SK-MEL-5 (cell line): ENCODE measurements at places on chromosomes 13 and 19.

DNA sequence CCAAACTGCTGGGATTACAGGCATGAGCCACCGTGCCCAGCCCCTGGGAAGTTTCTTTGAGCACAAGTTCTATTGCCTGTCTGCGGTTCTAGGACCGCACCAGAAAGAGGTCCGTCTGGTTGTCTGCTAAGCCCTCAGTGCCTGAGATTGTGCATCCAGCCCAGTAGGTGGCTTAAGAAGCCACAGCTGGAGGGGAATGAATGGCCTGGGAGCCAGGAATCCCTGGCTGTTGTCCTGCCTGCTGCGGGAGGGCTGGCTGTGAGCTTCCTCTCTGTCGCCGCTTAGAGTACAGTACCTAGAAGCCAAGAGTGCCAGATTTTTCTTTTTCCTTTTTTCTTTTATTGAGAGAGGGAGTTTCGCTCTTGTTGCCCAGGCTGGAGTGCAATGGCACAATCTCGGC is 4.2 kb upstream of the TYK2 start:
- DNase-seq: no peak

GRCh38 chr19:55536951-55537740 is at the start of gene SBK2:
Gene SBK2, minus strand, starts transcription at chr19:55537133. Its CDS starts 839 bp downstream, at chr19:55536294.
- peak; percentile 24 for DNase-seq

- no peak for DNase-seq
Observed at GRCh38 chr13:55652657-55653056, 1488.1 kb upstream of the PRR20A start.

DNA sequence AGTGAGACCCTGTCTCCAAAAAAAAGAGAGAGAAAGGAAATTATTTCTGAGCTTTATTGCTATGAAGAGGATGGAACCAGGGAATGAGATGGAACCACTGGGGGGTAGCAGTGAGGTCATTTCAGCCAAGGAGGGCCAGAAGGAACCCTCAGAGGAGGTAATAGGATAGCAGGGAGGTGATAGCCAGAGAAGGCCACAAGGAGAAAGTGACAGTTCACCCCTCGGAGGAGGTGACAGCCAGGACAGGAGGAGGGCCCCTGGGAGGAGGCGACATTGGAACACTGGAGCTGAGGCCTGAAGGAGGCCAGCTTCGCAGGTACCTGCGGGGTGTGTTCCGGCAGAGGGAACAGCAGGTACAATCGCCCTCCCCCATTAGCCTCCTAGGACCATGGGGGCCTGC is 675 bp upstream of the PGPEP1 start:
- DNase-seq: peak; percentile 38

GRCh38 chr19:42433503-42434260 is 6.5 kb upstream of the LIPE start:
- DNase-seq: peak; percentile 79

DNA sequence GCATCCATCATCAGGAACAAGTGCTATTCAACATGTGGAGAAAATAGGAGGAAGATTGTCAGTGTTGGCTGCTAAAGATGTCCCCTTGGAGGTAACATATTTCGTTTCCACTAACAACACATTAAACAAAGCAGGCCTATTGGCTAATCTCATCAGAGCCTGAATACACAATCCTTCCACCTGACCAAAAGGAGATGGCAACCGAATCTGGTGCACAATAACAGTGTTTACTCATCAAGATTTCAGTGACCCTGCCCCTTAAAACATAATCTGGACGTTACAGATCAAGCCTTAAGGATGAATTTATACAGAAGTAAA is 582.5 kb downstream of the EFNB2 start:
- no peak for DNase-seq

GRCh38 chr13:67515895-67516294 is 285.8 kb upstream of the PCDH9 start:
- no peak for DNase-seq

GRCh38 chr19:45439569-45440258 is 16.0 kb upstream of the ERCC1 start:
- DNase-seq: peak; percentile 60

- DNase-seq: no peak
Observed at GRCh38 chr19:50435627-50436026, 2.9 kb downstream of the MYBPC2 start.

DNA sequence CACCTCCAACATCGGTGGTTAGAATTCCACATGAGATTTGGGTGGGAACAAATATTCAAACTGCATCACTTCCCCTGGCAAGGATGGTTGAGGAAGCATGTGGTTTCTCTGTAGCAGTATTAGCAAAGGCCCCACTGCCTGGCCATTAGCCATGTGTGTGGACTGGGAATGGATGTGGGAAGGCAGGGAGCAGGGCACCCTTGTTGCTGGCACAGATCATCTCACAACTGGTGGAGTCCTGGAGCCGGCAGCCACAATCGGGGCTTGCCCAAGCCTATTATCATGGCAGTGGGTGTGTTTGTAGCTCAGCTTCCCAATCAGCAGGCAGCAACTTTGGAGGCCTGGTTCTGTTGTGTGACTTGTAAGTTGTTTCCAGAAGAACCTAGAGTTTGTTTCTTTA is 391.9 kb downstream of the DLEU7 start:
- no peak for DNase-seq

GRCh38 chr19:35657904-35658700 is 8.2 kb upstream of the UPK1A start:
- DNase-seq: no peak

GRCh38 chr19:48991873-48992580 is 1.1 kb downstream of the GYS1 start:
- peak; percentile 73 for DNase-seq

DNA sequence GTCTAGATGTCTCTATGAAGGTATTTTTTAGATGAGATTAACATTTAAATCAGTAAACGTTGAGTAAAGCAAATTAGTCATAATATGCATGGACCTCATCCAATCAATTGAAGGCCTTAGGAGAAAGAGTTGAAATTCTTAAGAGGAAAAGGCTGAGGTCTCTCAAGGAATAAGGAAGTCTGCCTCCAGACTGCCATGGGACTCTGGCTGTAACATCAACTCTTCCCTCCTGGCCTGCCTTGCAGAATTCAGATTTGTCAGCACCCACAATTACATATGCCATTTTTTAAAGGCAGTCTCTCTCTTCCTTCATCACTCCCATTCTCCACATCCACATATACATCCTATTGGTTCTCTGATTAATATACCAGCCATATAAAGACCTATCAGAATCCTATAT is 28.8 kb upstream of the INTS6 start:
- no peak for DNase-seq

DNA sequence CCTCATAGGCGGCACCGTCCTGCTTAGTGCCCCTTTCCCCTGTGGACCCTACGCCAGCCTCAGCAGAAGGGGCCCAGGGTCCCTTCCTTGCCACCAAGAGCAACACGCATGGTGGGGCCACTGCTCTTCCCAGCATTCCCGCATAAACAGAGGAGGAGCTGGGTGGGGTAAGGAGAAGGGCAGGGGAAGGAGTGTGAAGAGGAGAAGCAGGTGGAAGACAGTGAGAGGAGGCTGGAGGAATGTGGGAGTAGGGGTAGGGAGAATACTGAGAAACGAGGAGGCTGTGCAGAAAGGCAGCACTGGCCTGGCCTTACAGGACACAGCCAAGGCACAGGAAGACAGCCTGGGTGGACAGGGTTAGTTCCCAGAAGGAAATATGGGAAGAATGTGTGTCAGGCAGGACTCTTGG is 43.9 kb downstream of the ZNF331 start:
- DNase-seq: no peak

GRCh38 chr19:18443831-18444230 is 5.9 kb upstream of the ISYNA1 start:
- DNase-seq: no peak

- no peak for DNase-seq
Observed at GRCh38 chr19:51122112-51122981, 2.4 kb upstream of the SIGLEC9 start.

GRCh38 chr13:50389726-50390125 is 374.5 kb downstream of the KCNRG start:
- no peak for DNase-seq

DNA sequence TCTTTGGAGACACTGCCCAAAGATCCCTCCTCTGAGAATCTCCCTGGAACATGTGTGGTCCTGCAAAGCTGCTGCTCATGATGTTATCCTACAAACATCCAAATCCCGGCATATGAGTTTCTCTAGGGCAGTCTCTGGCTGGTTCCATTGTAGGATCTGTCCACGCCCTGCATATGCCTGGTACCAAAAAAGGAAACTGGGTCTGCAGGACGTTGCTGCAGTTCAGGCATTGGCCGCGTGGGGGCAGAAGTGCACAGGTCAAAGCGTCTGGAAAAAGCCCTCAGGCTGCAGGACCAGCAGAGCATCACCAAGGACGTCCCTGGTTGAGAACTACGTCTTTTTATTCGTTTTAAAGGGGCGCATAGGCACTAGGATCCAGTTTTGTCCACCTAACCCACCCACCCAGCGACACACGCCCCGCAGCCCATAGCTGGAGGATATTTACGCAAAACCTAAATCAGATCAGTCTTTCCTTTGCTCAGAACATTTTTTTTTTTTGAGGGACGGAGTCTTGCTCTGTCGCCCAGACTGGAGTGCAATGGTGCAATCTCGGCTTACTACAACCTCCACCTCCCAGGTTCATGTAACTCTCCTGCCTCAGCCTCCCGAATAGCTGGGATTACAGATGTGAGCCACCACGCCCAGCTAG is 12.9 kb upstream of the ZNF564 start:
- DNase-seq: peak; percentile 88

- DNase-seq: peak; percentile 82
Observed at GRCh38 chr13:40974460-40975407, 44.4 kb downstream of the ELF1 start.

- no peak for DNase-seq
Observed at GRCh38 chr13:106961651-106962050, 393.7 kb upstream of the ARGLU1 start.

DNA sequence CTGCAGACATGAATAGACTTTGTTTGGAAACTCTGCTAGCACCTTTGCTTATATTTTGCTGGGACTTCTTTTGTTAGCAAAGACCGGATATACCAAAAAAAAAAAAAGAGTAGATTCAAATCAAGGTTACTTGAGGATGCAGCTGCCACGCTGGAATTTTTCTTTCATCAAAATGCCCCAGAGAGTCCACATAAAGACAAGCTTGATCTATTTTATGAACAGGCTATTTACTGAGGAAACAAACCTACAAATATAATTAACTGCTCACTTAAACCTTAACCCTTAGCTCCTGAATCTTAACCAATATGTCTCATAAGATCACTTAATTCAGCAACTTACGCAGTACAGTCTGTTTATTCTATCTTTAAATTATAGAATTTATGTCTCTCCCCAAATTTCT is 27.1 kb upstream of the DOCK9 start:
- no peak for DNase-seq

- no peak for DNase-seq
Observed at GRCh38 chr19:4258181-4258580, 11.3 kb downstream of the YJU2 start.

DNA sequence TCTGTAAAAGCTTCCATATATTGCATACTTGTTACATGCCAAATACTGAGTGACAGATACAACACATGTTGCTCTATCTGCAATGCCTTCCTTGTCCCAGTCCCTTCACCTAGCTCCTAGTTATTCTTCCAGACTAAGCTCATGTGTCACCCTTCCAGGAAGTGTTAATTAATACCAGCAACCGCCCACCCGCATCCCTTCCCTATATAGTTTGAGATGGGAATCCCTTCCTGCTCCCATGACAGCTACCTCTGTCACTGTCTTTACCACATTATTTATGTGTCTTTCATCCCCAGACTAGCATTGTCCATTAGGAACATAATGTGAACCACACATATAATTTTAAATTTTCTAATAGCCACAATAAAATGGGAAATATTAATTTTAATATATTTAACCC is 49.5 kb upstream of the FRY start:
- DNase-seq: no peak

GRCh38 chr13:36382030-36382429 is 35.8 kb upstream of the SPART start:
- no peak for DNase-seq

DNA sequence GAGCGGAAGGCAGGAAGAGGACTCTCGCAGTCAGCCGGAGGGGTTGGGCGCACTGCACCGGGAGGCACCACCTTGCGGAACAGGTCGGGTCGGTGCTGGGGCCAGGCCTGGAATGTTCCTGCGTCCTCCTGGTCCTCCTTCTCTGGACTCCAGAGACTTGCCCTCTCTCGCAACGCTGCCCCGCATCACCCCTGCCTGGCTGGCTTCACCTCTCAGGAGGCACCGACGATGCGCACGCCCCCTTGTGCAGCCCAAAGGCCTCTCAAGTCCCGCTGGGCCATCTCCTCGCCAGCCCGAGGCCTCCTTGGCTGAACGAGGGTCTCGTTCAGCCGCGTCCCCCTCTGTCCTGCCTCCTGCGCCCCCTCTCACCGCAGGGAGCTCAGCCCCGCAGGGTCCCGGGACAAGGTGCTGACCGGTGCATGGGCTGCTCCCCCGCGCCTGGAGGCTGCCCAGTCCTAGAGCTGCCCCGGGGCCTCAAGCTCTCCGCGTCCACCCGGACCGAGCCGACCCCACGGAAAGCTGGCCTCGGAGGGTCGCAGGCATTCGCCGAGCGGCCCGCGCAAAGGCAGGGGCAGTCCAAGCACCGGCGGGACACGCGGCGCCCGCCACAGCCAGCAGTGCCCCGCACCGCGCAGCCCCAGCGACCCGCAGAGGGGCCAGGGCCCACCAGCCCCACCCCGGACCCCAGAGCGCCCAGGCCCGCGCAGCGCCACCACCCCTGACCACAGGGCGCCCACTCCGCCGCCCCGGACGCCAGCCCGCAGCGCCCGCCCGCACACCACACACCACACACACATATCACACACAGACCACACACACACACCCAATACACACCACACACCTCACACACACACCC is 133.8 kb downstream of the CRYL1 start:
- no peak for DNase-seq

GRCh38 chr13:111981446-111982165 is 85.3 kb upstream of the SOX1 start:
- DNase-seq: no peak

DNA sequence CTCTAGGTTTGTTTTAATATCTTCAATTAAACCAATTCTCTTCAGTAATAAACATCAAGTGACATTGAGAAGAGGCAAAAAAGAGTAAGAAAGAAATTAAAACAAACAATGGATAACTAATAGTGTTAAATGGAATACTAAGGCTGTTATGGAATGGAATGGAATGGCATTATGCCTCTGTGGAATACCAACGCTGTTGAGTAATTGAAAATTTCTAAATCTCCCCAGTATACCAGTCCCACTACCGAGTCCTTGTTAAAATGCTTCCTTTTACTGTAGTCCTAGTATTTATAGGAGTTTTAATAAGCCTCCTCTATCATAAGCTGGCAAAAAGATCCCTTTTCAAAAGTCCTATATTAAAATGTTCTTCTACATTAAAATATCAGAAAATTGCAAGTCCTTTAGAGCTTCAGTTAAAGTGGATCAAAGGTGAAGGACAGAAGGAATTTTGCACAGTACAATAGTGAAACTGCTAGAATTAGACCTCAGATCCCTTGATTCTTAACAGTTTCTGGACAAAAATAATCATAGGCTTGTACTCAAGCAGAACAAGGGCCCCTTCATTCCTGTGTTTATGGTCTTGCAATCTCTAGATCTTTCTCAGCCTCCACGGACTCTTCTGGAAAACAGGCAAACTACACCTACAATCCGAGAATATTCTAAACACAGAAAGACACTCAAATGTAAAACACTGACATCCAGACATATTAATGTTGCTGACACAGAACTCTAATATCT is 128.2 kb downstream of the PCDH9 start:
- DNase-seq: peak; percentile 82
